ENCODE measurements at places on chromosomes 6 and 20.

DNA sequence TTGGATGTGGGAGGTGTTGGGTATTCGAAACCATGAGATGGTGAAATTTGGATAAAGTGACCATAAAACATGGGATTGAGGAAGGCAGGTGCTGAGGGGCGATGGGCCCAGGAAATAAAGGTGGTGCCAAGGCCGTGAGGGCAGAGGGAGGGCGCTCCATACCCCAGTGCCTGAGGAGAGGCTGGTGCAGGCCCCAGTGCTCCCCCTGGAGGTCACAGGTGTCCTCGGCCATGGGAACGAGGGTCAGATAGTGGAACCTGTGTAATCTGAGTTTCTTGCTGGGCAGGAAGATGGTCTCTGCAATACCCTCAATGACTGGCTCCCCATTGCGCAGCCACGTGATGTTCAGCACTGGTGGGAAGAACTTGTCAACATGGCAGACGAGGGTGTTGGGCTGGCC lies 16.2 kb downstream of the HLA-DPB1 start:
- no peak for DNase-seq

DNA sequence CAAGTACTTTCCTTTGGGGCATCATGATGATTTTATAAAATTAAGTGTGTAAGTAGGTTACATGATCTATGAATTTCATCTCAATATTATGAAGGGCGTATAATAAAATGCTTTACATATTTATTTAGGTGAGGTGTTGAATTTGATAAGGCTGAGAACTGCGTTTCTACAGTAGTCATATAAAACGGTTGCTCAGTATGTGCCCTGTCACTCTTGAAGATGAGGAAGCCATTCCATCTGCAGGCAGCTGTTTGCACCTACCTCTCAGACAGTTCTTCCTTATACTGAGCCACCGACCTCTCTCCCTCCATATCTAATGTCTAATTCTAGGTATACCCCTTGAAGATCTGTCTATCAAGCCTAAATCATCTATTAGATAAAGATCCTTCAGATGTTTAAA lies 16.1 kb downstream of the NCOA7 start:
- no peak for DNase-seq

GRCh38 chr20:51363378-51363777 lies 179.1 kb downstream of the NFATC2 start:
- no peak for DNase-seq

- no peak for DNase-seq
Observed at GRCh38 chr20:1661542-1662299, 4.1 kb upstream of the SIRPG start.

DNA sequence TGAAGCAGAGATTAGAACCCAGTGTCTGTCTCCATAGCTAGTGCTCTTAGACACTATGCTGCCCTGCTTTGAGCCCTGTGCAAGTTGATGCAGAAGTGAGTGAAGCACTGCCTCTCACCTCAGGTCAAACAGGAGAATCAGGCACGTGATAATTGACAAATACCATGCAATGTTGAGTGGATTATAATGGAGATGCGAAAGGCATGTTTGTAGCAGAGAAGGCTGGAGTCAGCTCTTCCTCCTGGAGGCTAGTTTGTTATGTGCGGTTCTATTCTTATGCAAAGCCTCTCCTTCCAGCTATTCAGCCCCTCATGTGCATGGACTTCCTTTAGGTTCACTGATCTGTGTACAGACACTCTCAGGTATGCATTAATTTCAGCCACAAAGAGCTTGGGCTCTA lies 108.5 kb downstream of the MANEA start:
- no peak for DNase-seq

GRCh38 chr6:129957941-129958898 lies 60.2 kb upstream of the L3MBTL3 start:
- no peak for DNase-seq

DNA sequence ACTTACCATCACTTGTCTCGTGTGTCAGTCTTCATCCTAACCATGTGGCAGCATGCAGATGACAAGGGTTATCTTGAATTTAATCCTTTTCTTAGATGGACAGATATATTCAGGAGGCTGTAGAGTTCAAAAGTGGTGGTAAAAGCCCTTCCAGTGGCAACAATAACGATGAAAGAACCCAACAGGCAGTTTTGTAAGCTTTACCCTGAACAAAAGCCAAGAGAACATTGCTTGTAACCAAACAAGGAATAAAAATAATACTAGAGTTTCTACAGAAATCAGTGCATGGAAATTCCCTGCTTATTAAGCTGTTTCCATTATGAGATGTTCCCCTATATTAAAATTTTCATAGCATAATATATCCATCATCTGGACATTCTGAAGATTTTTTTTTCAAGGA lies 69.7 kb downstream of the PDE7B start:
- no peak for DNase-seq

GRCh38 chr6:138424004-138424904 lies 20.2 kb downstream of the HEBP2 start:
- DNase-seq: no peak

Data from trophoblast cell (in vitro differentiated cells and primary cell).